ENCODE measurements at places on chromosomes 6 and 20.

GRCh38 chr6:167917551-167918154 lies 79.8 kb upstream of the KIF25 start:
- no peak for DNase-seq

DNA sequence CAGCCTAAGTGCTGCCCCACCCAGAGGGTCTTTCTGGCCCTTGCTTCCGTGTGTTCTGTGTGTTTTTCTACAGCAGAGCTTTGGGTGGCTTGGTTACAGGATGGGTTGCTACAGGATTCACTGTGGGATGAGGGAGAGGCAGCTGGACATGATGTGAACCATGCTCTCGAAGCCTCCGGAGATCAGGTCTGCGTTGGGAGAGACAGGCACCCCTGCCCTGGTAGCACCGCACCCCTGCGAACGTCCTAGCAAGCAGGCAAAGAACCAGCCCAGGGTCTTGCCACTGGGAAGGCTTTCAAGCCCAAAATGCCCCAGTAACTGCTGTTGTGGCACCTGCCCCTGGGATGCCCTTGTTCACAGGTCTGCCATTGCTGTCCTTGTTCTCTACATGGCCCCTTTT lies 66.4 kb downstream of the IGF2R start:
- no peak for DNase-seq

- DNase-seq = no peak
Measured at GRCh38 chr6:111813237-111813636, 60.0 kb downstream of the FYN start.

DNA sequence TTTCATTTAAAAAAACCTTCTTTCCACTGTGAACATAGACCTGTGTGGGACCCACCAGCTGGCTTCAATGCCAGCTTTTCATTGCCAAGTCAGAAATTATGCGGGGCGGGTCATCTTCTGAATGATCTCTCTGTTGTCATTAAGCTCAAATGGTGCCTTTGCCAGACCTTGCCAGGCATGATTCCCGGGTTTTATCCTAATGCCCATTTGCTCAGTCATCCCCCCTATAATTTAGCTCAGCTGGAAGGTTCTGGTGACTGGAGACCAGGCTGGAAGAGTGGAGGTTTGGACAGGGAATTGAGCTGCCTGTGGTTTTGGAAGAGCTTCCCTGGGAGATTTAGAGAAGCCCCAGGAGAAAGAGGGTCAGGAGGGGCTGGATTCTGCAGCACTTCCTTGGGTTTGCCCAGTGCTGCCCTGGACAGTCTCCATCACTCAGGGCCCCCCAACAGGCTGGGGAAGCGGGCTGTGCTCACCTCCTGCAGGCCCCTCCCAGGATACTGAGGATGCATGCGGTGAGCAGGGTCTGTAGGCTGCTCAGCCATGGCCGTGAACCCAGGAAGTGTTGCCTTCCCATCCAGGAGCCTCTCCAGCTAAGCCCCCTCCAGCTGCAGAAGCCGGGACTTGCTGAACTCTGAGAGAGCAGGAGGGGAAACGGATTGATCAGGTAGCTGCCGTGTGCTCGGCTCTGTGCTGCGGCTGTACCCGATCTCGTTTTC lies 273.0 kb downstream of the CDH4 start:
- no peak for DNase-seq

DNA sequence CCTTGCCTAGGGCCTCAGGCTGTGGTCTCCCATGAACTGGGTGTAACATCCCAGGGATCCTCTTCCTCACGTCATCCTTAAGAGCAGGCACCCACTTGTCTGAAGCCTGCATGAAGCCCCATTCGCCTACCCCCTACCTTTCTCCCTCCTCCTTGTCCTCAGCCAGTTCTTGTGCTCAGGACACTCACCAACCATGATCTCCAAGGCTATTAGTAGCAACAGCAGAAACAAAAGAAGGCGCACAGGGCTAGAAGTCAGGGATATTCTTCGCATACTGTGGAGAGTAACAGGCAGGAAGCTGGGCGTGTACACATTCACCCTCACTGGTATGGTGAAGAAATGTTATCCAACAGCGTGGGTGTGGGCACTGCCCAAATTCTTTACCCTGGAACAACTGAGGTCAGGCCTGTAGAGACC lies 7.3 kb downstream of the RAET1E start:
- DNase-seq = no peak

DNA sequence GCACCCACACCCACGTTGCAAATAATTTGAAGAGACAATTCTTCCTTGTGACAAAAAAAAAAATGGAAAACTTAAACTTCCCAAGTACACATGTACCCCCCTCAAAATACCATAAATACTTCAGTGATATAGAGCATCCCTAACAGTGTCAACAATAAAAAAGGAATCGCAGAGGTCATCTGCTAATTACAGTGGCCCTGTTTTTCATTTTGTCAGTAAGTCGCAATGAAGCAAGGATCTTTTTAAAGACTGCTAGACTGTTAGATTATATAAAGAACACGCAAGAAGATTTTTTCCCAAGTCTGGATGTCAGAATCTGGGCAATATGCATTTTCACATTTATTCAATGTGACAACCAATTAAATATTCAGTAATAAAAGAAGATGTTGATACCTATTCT lies 93.9 kb downstream of the EPB41L2 start:
- DNase-seq = no peak

- DNase-seq = no peak
Measured at GRCh38 chr6:44119704-44120262, 7.5 kb downstream of the MRPL14 start.

GRCh38 chr6:100575921-100576320 lies 111.2 kb upstream of the SIM1 start:
- no peak for DNase-seq

GRCh38 chr6:5746759-5747130 lies 260.0 kb downstream of the NRN1 start:
- DNase-seq = no peak

DNA sequence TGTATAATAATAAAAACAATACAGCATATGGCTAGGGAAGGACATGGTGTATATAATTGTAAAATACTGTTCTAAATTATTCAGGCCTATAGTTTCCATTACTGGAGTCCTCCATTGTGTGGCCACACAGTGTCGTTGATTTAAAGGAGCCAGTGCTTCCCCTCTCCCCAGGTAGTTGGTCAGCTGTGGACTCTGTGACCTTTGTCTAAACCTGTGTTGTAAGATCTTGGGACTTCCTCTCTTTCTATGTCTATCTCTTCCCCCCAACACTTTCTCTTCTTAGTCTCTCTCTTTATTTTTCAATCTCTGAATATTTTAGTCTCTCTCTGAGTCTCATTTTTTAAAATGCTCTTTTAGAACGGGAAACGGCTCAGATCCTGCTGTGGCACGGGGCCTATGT lies 35.6 kb downstream of the BRPF3 start:
- DNase-seq = no peak

DNA sequence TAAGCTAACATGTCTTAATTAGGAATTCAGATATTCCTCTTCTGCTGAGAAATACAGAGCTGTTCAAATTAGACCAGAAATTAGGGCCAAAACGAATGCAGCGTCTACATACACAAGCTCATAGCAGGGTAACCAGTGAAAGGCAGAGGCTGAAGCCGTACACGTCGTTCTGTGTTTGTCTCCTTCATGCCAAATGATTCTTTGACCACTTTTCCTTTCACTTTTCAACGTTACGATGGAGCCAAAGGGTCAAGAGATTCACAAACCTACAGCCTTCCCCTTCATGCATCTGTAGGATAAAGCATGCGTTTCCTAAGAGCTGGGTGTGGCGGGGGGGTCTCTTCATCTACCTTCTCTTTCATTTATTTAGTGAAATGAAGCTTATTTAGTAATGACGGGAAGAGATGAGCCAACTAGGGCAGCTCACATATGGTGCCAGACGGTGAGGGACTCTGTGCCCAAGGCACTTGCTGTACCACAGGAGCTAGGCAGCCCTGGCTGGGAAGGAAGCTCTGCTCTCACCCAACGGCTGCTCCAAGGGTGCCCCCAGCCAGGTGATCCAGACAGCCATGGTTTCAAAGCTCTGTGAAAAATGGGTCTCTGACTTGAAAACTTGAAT lies 178.0 kb downstream of the ATXN1 start:
- no peak for DNase-seq

- DNase-seq = no peak
Measured at GRCh38 chr6:169528755-169529154, 173.1 kb downstream of the WDR27 start.

- DNase-seq = no peak
Measured at GRCh38 chr20:64010711-64011237, 25.2 kb upstream of the C20orf204 start.

GRCh38 chr20:35739294-35740163 lies 2.5 kb downstream of the RBM39 start:
- DNase-seq = no peak

DNA sequence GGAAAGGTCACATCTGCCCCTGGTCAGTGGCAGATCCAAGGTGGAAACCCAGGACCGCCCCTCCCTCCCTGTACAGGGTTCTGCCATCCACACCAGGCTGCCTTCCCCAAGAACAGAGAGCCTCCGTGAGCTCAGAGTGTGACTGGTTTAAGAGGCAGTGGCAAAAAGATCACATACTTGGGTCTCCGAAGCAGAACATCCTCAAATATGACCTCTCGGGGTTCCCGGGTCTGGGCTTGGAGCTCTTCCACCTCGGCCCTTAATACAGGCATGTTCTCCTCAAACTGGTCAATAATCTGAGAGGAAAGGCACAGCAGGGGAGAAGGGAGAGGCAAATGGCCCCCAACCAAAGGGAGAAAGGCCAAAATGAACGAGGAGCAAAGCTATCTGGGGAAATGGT lies 14.8 kb downstream of the C20orf96 start:
- no peak for DNase-seq

GRCh38 chr6:167674486-167674885 lies 152.2 kb upstream of the AFDN start:
- no peak for DNase-seq

- DNase-seq = no peak
Measured at GRCh38 chr20:56511926-56512325, 12.6 kb upstream of the FAM209A start.

DNA sequence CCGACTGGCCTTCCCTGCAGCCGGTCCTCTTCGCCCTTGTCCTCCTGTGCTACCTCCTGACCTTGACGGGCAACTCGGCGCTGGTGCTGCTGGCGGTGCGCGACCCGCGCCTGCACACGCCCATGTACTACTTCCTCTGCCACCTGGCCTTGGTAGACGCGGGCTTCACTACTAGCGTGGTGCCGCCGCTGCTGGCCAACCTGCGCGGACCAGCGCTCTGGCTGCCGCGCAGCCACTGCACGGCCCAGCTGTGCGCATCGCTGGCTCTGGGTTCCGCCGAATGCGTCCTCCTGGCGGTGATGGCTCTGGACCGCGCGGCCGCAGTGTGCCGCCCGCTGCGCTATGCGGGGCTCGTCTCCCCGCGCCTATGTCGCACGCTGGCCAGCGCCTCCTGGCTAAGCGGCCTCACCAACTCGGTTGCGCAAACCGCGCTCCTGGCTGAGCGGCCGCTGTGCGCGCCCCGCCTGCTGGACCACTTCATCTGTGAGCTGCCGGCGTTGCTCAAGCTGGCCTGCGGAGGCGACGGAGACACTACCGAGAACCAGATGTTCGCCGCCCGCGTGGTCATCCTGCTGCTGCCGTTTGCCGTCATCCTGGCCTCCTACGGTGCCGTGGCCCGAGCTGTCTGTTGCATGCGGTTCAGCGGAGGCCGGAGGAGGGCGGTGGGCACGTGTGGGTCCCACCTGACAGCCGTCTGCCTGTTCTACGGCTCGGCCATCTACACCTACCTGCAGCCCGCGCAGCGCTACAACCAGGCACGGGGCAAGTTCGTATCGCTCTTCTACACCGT lies 6.1 kb downstream of the UBD start:
- DNase-seq = no peak

GRCh38 chr6:110543106-110543505 lies 66.7 kb upstream of the SLC22A16 start:
- no peak for DNase-seq

DNA sequence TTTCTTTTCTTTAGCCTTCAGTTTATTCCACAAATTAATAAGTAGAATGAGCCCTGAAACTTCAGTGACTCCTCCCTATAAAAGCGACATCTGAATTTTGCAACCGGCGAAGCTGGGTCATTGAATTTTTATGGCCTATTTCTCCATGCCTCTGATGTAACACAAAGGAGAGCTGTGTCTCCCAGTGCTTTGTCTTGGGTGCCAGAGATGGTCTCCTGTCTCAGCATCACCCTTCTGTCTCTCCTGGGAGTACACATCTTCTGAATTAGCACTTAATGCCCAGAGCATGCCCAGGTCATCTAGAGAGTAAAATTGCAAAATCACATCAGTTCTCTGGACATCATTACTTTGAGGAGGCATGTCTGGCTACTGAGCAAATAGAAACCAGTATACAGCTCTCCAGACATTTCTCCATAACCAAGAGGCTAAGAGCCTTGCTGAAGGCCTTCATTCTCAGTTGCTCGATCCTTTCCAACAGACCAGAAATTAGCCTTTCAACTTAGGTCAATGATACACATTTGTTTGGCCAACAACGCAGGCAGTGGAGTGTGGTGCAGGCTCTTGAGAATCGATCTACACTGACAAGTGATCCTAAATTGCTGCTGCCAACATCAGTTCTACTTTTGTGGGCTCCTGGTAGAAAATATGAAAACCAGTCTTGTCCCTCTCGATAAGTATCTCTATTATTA lies 176.0 kb upstream of the FOXQ1 start:
- DNase-seq = peak; percentile 51

DNA sequence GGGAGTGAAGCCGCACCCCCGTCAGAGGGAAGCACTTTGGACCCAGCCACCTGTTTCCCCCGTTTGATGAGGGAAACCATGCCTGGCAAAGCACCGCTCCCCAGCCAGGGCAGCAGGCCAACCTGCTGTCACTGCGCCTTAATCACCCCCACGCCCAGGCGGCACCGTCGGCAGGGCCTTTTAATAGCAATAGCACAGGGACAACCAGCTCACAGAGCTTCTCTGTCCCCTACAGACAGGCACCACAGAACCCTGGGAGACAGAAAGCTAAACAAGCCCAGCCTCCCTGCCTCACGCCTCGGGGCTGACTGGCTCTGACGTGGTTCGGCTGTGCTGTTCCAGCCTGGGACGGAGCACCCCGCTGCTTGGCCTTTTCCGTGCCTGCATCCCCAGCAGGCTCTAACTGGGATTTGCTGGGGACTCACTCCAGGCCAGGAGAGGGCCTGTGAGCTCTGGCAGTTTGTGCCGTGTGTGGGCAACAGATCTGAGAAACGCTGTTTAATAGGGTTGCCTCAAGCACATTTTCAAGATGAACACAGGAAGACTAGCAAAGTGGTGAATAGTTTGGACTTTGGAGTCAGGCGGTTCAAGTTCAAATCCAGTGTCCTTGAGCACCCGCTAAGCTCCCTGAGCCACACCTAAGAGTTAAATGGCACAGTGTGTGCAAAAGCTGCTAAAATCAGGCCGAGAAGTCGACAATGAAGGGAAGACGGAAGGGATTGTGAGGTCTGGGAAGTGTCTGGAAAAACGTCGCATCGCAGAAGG lies 223.8 kb downstream of the NRN1 start:
- DNase-seq = no peak

DNA sequence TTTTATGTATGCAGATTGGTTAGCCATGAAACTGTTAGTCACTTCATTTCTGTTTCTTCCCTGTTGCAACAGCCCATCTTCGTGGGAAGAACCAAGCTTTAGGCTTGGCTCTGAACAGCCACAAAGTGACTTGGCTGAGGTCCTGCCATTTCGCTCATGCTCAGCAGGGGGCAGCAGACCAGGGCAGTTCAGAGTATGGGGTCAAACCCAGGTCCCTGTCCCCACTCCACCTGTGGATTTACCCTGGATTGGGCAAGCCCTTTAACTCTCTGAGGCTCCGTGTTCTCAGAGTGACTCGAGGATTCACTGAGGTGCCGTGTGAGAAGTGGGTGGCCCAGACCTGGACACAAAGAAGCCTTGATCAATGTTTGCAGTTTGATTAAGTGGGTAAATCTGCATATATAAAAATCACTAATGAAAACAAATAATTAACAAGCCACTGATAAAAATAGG lies 19.8 kb upstream of the MAP1LC3A start:
- no peak for DNase-seq

- no peak for DNase-seq
Measured at GRCh38 chr20:19269737-19270340, 57.4 kb downstream of the SLC24A3 start.
